Peyer's patch (tissue), 4 donors: ENCODE measurements at places on chromosomes 4 and X.
A peak's percentile ranks its signal among the peaks of the same experiment; 100 is the strongest.

DNA sequence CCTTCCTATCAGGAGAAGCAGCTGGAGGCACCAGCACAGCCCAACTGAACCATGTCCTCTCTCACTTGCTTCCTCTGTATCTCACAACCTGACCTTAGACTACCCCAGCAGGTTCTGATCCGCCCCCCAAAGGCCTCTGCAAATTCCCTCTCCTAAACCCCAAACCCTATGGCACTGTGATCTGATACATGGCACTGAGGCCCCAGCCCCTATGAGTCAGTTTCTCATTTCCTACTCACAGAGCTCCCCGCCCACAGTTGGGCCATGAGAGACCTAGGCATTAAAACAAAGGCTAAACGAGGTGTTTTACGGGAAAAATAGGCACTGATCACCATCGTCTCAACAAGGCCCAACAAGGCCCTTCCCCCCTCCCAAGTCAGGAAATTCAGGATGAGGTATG, 19.1 kb downstream of the SASH3 start:
- DNase-seq = no peak

- DNase-seq = no peak
These were observed at the start of gene PPP3CA for GRCh38 chr4:101347267-101347556. Gene PPP3CA, minus strand, starts transcription at chr4:101347526.

- no peak for DNase-seq
These were observed 126.4 kb downstream of the BTC start for GRCh38 chr4:74667944-74668343.

- DNase-seq = no peak
These were observed 579.6 kb downstream of the NLGN4X start for GRCh38 chrX:5648941-5649568.

DNA sequence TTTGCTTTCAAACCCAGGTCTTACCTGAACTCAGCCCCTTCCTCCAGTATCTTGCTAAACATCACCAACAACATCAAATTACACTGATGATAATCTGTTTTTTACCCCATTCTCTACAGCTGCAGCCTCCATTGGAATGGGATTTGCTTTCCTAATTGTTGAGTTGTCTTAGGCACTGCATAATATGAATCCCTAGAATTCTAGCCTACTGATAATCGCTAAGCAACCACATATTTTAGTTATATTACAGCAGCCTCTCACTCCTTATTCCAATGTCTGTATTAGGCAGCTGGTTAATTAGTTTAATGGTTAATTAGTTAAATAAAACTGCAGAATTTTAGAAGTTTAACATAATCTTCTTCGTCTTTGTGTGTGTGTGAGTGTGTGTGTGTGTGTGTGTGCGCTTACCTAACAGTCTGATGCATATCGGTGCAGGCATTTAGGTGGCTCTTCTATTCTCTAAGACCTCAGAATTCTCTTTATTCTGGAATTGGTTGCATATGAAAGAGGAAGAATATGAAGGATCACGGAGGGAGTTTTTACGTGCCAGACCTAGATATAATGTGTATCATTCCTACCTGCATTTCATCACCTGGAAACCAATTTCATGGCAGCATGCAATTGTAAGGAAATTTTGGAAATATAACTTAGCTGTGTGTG, 5.3 kb upstream of the COMMD8 start:
- DNase-seq = no peak

DNA sequence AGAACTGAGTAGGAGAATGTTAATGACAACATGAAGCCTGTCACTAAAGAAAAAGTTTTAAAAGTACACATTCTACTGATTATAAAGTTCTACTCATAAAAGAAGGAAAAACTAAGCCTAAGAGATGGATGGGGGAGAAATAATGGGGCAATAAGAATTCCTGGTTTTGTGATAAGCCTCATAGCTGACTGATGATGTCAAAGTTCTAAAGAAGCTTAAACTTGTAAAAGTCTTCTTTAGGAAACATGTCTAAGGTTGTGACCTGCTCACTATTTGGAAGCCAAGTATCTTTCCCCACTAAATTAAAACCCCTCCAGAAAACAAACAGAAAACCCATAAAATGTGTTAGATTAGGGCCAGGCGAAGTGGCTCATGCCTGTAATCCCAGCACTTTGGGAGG, 232.9 kb upstream of the GIMD1 start:
- no peak for DNase-seq

DNA sequence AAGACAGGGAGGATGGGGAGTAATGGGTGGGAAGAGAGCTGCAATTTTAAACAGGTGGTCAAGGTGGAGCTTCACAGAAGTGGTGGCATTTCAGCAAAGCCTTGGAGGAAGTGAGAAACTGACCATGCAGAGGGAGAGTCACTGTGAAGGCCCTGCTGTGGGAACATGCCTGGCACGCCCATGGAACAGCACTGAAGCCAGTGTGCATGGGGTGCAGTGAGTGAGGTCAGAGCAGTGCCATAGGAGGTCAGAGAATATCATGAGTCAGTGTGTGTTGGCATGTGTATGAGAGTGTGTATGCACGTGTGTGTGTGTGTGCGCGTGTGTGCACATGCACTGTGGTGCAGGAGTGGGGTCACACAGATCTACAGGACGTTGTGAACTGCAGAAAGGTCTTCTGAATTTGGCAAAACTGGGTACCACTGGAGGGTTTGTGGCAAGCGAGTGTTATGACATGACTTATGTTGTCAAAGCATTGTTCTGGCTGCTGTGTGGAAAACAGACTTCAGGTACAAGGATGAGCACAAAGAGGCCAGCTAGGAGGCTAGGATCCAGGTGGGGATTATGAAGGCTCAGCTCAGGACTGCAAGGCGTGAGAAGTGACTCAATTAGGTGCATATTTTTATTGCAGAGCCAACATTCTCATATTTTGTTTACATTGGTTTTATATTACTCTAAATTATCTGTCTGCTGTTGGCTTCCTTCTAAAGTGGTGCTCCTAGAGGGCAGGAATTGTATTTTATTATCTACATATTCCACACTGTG, 34.0 kb downstream of the ZNF827 start:
- DNase-seq = no peak

DNA sequence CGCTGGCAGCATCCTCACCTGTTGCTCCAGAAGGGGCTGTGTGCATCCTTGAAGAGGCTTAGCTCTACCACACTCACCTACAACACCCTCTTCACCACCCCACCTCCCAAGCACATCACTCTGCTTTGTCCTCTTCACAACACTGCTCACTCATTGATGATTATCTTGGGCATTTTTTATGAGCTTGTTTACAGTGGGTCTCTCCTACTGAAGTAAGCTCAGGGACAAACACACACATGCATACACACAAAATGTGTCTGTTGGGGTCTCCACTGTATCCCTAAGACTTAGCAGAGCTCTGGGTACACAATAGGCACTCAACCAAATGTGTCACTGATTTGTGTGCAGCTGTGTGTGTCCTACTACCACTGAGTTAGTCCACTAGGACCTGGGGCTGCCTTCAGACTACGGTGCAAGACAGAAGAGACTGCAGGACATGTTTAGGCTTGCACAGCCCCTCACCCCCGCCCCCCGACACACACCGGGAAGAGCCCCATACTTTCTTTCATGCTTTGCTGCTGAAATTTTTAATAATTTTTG, 1.3 kb upstream of the GABRE start:
- no peak for DNase-seq

DNA sequence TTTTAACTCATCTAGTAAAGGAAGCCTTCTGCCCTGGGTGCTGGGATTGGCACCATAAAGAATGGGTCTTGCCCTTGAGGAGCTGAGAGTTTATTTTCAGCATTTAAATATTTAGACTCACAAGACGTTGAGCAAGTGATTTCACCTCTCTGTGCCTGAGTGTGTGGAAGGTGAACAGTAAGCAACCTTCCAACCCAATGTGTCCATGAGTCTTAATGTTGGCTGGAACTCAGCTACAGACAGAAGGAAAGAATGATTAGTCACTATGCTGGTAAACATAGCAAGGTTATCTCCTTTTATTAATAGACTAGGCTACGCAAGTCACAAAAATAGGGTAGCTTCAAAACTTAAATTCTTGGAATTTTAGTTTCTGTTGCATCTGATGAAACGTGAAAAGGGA, 277.4 kb upstream of the GATB start:
- no peak for DNase-seq

GRCh38 chr4:33989820-33990443, 2254.4 kb downstream of the ARAP2 start:
- no peak for DNase-seq

GRCh38 chr4:54233697-54234496, 4.8 kb downstream of the PDGFRA start:
- DNase-seq = peak; percentile 86

GRCh38 chr4:186902361-186902760, 178.7 kb upstream of the FAT1 start:
- DNase-seq = no peak
